ENCODE measurements at places on chromosomes 3 and 15.

GRCh38 chr15:48105936-48106335 lies 14.9 kb upstream of the SLC24A5 start:
- DNase-seq, result no peak

GRCh38 chr3:112775011-112775742 lies 71.5 kb downstream of the CD200R1L start:
- no peak for DNase-seq

GRCh38 chr3:196149375-196149774 lies 61.8 kb downstream of the ZDHHC19 start:
- DNase-seq, result no peak

GRCh38 chr3:13034861-13035260 lies 38.4 kb downstream of the IQSEC1 start:
- DNase-seq, result no peak

DNA sequence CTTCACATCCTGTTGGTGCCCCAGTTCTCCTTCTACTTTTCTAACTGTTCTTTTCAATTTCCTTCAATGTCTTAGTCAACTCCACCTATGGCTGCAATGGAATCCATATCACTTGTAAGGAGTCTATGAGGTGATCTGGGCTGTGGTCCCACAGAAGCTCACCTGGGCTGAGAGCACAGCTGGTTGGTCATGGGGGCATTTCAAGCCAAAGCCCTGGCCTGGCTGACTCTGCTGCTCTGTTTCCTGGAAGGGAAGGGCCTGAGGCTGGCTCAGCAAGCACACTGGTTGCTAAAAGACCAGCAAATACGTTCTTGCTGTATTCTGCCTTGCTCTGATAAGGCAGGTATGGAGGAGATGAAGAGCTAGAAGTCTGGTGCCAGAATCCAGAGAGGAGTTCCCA lies 29.0 kb downstream of the AMOTL2 start:
- no peak for DNase-seq

GRCh38 chr3:136250903-136251460 lies 842 bp downstream of the PCCB start:
- no peak for DNase-seq

GRCh38 chr3:131079086-131079485 lies 52.4 kb downstream of the NEK11 start:
- DNase-seq, result no peak

- no peak for DNase-seq
Measured at GRCh38 chr3:108320746-108321350, 24.5 kb downstream of the HHLA2 start.

All from iPS DF 19.7 (cell line).